Activated CD4-positive, alpha-beta T cell treated with anti-CD3 and anti-CD28 coated beads, Interleukin-2, amount 50 U/mL, for 48 hours (primary cell): ENCODE measurements at places on chromosomes 3 and 15.
A peak's percentile ranks its signal among the peaks of the same experiment; 100 is the strongest.

DNA sequence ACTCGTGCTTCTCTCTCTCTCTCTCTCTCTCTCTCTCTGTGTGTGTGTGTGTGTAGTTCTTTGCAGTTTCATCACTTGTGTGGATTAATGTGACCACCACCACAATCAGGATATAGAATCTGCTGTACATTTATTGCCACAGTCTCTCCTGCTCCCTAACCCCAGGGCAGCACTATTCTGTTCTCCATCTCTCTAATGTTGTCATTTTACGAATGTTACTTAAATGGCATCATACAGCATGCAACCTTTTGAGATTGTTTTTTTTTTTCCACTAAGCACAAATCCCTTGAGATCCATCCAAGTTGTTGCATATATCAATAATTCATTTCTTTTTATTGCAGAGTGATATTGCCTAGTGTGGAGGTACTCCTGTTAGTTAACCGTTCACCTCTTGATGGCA, 26.9 kb downstream of the SLCO3A1 start:
- no peak for DNase-seq

DNA sequence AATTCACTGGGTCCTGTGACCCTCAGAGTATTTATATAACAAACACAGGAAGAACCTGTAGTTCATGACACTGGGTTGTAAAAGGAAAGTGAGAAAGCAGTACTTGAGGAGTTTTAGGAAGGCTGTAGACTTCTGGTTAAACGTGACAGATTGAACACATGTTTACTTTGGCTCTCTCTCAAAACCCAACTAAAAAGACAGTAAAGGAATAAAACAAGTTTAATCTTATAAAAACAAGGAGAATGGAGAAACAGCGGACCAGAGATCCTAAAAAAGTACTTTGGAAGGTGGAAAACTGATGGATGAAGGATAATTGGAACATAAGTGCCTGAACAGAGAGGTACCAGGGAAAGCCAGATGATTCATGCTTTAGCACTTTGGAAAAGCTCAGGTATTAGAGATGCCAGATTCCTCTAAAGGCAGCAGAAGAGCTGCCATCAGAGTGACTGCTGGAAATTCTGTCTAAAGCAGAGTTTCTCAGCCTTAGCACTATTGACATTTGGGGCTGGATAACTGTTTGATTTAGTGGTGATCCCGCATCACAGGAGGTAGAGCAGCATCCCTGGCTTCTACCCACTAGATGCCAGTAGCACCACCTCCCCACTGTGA, 182.9 kb upstream of the RORA start:
- no peak for DNase-seq

- DNase-seq, result no peak
These were observed 59.8 kb upstream of the USP3 start for GRCh38 chr15:63444611-63445010.

GRCh38 chr15:89109238-89109637, 21.0 kb downstream of the ABHD2 start:
- DNase-seq, result no peak

DNA sequence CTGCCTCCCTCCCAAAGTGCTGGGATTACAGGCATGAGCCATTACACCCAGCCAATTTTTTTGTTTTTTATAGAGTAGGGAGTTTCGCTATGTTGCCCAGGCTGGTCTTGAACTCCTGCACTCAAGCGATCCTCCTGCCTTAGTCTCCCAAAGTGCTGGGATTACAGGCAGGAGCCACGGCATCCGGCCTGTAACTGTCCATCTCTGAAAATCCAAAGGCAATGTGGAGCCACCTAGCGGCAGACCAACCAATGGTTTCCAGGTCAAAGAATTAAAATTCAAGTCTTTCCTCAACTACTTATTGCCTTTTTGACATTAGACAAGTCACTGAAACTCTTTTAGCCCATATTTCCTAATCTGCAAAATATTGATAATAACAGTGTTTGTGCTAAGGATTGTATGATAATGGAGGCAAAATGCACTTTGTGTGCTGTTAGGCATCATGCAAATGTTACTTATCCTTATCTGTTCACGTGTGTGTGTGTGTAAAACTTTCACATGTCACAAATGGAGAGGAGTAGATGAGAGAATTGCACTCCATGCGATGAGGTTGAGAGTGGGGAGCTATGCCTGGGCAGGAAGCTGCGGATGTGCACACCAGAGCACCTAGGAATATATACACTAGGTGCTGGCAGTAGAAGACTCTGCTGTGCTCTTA, 48.7 kb downstream of the COL8A1 start:
- peak; percentile 53 for DNase-seq

GRCh38 chr3:175726228-175726627, 867.1 kb downstream of the NAALADL2 start:
- no peak for DNase-seq

- no peak for DNase-seq
These were observed 52.6 kb downstream of the TM4SF18 start for GRCh38 chr3:149280671-149281349.

DNA sequence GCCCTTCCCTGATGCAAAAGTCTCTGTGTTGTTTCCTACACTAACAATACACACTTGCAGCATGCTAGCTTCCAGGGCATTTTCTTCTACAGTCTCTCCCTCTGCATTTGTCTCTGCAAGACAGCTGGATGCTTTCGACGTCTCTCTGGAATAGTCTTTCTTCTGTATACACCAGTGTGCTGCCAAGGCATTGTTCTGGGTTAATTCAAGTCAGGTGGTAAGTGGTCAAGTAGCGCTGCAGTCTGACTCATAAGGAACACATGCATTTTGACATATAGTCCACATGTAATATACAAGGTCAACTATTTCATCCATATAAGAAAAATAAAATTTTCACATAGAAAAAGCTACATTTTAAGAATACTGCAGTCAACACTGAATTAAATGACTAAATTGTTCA, 92.7 kb downstream of the MYLK start:
- DNase-seq, result no peak

- DNase-seq, result peak; percentile 64
These were observed 332.1 kb downstream of the ARRDC4 start for GRCh38 chr15:98292442-98293240.

DNA sequence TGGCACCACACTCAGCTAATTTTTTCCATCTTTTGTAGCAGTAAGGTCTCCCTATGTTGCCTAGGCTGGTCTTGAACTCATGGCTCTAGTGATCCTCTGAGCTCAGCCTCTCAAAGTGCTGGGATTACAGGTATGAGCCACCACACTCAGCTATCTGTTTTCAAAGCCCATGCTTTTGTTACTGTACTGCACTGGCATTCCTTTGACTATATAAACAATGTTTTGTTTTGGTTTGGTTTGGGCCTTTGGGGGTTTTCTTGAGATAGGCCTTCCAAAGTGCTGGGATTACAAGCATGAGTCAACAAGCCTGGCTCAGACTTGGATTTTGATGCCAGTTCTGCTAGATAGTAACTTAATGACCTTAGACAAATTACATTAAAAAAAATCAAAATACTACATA, 89.7 kb upstream of the GK5 start:
- no peak for DNase-seq

DNA sequence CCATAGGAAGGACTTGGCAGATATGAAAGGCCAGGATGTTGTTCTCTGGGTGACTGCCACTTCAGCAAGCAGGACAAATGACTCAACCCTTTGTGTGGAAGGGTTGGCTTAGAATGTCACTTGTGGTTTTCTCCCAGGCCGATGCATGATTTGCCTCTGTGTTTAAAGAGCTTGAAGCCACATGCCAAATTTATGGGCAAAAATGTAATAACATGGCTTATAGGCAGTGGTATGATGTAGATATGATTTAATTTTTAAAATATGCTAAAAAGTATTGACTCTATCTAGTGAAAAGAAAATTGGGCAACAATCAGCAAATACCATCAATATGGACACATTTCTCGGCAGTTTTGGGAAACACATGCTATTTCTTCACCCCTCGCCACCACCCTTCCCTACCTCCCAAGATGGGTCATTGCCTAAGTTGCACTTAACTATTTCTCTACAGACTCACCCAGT, 114.6 kb downstream of the CYP19A1 start:
- DNase-seq, result no peak

- DNase-seq, result no peak
These were observed 31.4 kb upstream of the ITPKA start for GRCh38 chr15:41462084-41462795.

DNA sequence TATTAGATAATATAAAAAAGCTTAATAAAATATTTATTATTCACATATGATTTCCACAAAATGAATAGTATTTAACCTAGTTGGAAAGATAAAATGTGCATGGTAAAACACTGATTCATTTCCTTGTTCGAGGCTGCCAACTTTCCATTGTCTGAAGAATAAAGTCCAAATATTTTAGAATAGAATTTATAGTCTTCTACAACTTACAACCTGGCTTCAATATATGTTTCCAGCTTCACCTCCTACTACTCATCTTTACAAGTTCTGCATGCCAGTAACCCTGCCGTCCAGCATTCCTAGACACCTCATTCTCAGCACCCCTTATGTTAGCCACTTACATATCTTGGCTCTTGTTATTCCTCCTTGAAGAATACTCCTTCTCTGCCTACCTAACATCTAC, 244.5 kb downstream of the FGF12 start:
- no peak for DNase-seq

DNA sequence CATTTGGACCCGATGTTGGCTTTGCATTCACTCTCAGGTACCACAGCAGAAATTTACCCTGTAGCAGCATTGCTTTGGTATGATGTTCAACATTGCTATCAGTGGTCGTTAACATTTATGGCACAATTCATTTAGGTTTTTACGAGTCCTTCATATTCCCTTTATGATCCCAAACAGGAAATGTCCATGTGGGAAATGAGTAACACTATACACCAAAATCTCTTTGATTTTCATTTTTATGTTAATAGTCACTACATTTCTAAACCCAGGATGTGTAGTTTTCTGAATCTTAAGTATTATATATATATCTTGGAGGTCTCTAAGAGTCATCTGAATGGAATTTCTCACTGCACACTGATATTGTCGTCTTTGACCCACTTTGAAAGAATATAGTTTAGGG, 78.5 kb upstream of the RBMS3 start:
- DNase-seq, result no peak

DNA sequence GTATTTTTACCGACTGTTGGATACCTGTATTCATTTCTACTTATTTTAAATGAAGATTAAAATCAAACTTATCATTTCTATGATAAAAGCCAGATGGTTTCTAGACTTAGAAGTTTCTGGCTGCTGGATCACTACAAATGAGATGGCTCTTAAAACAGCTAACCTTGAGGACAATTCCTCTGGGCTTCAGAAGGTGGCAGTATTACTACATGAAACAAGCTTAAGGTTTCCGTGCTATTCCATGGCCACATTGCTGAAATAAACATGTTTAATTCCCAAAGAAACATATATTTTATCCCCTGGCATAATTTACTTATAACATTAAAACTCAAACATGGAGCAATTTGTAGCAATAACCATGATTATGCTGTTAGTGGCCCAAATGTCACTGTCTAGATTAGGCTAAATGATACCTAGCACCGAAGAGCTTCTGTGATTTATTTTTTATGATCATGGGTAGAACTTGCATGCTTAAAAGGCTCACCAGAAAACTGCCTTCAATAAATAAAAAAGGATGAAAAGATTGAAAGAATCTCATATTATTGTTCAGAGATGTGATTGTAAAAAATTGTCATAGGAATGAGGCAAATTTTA, 204.0 kb upstream of the NANOGP8 start:
- DNase-seq, result no peak

GRCh38 chr15:25972141-25972675, 109.1 kb upstream of the ATP10A start:
- no peak for DNase-seq

- no peak for DNase-seq
These were observed 96.0 kb upstream of the NPHP3 start for GRCh38 chr3:132818251-132818650.

- DNase-seq, result no peak
These were observed 16.5 kb downstream of the PIF1 start for GRCh38 chr15:64808785-64809453.

- DNase-seq, result no peak
These were observed 34.3 kb downstream of the CCDC66 start for GRCh38 chr3:56591262-56591661.

- no peak for DNase-seq
These were observed 61.7 kb upstream of the GLCE start for GRCh38 chr15:69098771-69099170.

GRCh38 chr3:167110901-167111300, 269.2 kb downstream of the ZBBX start:
- no peak for DNase-seq

DNA sequence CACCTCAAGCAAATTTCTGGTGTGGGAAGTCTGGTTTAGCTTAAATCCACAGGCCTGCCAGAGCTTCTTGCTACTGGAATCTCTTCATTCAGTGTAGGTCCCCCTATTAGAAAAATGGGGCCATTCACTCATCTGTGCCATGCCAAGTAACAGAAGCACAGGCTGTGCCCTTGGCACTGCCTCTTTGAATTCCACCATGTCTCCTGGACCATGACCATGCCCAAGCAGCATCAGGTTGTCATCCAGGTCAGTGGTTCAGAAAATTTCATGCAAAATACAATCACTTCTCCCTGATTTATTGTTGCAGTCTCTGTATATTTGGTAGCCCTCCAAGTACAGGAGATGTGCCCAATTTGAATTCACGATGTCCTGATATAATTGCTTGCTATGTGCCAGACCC, 602.1 kb upstream of the ZNF385D start:
- no peak for DNase-seq

- DNase-seq, result no peak
These were observed 20.5 kb downstream of the EAF2 start for GRCh38 chr3:121855555-121855954.

DNA sequence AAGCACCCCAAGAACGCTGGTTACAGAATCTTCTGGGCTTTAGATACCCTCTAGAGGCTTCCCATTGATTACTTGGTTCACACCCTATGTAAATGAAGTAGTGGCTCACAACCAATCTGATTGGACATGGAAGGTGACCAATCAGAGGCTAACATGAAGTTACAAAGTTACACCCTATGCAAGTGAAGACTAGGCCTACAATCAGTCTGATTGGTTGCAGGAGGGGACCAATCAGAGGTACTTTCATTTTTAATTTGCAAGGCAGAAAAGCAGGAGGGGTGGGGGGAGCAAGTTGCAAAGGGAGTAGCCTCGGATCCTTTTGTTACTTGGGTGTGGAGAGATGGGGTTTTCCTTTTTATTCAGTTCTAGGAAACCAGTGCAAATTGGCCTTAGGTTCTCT, 11.1 kb upstream of the RTP2 start:
- DNase-seq, result no peak

DNA sequence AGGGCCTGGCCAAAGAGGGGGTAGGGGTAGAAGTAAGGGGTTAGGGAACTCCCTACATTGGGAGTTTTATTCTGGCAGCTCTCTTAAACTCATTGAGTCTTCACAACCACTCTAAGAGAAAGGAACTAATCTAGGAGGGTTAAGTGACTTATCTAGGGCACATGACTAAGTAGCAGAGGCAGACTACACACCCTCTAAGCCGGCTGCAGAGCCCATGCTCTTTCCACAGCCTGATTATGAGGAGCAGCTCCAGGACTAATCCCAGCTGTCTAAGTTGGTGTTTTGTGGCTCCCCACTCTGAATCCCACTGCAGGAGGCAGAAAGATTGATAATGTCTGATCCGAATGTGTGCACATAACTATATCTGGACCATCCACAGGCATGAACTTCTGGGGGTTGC, 374.6 kb downstream of the EPHB1 start:
- no peak for DNase-seq
